Effector memory CD4-positive, alpha-beta T cell (primary cell): ENCODE measurements at places on chromosomes 7 and 10.
A peak's percentile ranks its signal among the peaks of the same experiment; 100 is the strongest.

DNA sequence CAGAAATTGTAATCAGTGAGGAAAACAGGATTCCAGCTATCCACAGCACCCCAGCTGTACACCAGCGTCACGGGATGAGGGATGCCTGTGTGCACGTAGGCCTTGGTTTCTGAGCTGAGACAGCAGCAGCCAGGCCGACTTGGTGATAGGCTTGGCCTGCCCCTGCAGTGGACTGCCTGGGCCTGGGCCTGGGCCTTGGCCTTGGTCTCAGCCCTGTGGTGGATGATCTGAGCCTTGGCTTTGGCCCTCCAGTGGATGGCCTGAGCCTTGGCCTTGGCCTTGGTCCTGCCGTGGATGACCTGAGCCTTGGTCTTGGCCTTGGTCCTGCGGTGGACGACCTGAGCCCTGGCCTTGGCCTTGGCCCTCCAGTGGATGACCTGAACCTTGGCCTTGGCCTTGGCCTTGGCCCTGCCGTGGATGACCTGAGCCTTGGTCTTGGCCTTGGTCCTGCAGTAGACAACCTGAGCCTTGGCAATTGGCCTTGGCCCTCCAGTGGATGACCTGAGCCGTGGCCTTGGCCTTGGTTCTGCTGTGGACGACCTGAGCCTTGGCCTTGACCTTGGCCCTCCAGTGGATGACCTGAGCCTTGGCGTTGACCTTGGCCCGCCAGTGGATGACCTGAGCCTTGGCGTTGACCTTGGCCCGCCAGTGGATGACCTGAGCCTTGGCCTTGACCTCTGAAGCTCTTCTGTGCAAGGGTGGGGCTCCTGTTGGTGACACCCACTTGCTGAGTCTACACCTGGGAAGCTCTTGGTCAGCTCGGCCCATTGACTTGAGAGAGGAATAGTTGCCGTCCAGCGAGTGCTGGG lies 93.8 kb downstream of the CUX1 start:
- no peak for DNase-seq

DNA sequence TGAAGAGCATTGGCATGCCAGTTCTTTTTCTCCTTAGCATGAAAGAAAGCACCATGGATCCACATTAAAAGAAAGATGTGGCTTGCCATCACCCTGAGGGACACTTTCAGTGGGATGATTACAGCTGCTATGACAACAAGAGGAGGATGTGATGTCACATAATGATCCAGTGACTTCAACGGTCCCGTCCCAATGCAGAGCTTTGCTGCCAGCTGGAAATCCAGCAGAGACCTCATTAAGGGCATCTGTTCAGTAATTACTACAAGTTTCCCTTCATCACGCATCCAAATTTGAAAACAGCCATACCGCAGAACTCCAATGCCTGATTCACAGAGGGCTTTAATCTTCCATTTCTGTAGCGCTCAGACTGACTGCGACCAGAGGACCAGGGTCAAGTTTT lies 206.6 kb downstream of the LSM5 start:
- DNase-seq = no peak

DNA sequence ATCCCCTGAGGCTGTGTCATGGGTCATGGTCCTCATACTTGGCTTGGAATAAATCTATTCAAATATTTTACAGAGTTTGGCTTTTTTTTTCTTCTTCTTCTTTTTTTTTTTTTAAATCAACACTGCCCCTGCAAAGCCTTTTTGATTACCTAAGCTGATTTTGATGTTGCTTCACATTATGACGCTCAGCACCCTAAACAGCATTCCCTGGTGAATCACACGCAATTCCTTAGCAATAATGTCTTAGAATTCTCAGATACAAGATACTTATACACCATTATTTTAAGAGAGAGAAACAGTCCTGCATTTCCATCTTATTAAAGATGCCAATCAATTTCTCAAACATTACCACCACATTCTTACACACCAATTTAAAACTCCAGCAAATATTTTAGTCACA lies 323.7 kb upstream of the IGFBP3 start:
- DNase-seq = no peak

DNA sequence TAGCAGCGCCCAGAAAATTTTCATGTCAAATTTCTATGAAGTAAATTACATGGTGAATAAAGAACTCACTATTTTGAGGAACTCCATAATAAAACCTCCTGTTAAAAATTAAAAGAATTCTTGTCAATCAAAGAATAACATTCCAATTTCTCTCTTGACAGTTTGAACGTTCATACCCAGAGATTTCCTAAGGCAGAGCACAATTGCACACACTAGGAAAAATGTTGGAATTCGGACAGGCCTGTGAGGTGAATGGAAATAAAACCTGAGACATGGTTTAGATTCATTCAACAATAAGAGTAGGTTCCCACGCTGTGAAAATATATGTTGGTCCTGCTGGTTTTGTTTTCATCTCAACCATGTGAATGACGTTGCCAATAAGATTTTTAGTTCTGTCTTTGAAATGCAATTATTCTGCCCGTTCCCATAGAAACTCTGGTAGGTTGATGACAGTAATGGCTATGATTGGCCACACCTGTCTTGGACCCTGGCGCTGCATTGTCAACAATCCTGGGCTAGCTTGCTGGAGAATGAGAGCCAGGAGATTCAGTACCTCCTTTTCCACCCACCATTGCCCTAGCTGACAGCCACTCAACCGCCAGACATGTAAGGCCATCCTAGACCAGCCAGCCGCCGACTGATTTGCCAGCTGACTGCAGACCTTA lies 43.3 kb upstream of the RAPGEF5 start:
- DNase-seq = no peak

GRCh38 chr10:2475711-2476217 lies 591.6 kb upstream of the PFKP start:
- no peak for DNase-seq

- DNase-seq = no peak
These were observed 121.0 kb downstream of the KCNMA1 start for GRCh38 chr10:77516575-77516974.

DNA sequence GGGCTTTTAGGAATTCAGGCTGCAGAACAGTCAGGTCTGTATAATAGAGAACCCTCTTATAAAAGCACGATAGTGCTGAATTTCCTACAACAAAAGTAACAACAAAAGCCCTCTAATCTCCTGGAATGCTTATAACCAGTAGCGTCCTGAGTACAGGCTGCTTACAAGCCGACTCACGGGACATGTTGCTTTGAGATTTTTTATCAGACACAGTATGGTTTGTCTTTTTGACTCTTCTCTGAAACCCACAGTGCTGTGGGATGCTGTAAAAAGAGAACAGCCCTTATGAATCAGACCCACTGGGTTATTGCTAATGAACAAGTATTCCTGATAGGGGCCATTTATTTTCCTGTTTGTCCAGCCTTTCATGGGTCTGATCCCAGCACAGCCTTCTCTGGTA lies 59.4 kb downstream of the PLPP4 start:
- DNase-seq = no peak

DNA sequence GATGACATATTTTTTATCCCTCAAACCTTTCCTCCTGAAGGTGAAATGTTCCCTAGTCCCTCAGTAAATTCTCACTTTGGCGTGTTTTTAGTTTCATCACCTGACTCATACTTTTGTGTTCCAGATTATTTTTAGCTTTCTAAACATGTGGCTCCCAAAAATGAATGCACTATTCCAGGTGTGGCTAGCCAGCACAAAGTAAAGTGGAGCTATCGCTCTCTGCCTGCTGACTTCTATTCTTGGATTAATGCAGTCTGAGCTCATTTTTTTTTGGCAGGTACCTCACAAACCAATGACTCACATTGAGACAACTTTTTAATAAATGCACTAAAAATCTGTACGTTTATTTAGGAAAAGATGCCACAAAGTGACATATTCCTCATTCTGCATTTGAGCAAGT lies 58.8 kb upstream of the LANCL2 start:
- DNase-seq = no peak

DNA sequence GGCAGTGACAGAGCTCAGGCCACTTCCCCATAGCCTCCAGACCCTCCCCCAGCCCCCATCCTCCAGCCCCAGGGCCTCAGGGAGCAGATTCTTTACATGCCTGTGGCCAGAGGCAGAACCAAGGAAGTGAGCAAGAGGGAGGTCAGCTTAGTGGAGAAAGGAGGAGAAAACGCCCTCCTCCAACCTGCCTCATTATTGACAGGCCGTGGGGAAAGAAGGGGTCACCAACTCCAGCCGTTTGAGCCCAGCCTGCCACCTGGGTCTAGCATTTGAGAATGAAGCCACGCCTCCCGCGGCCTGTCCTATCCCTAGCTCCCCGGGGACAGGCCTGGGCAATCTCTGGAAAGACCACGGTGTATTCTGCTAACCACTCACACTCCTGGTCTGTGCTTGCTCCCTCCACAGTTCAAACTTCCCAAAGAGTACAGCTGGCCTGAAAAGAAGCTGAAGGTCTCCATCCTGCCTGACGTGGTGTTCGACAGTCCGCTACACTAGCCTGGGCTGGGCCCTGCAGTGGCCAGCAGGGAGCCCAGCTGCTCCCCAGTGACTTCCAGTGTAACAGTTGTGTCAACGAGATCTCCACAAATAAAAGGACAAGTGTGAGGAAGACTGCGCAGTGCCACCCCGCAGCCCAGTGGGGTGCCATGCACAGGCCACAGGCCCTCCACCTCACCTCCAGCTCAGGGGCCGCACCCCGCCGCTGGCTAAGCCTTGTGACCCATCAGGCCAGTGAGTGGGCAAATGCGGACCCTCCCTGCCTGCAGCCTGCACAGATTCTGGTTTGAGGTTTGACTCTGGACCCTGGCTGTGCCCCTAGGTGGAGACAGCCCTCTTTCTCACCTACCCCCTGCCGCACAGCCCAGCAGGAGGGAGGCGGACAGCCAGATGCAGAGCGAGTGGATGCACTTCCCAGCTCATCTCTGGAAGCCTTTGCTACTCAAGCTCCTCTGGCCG lies 14.3 kb upstream of the TRIM8 start:
- DNase-seq = no peak

DNA sequence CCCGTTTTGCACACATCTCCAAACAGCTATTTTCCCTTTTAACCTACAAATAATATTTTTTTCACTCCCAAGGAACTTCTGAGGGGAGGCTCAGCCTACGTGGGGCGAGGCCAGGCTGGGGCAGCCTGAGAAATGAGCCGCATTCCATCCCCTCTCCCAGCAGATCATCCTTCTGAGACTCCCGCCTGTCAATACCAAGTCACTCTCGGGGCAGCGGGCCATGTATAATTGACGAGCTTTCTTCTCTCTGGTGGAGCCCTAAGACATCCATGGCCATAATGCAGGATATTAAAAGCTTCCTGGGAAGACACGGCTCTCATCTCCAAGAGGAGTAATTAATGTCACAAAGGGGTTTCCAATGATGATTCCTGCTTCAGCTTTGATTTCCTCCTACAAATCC lies 37.8 kb upstream of the CHST15 start:
- no peak for DNase-seq

DNA sequence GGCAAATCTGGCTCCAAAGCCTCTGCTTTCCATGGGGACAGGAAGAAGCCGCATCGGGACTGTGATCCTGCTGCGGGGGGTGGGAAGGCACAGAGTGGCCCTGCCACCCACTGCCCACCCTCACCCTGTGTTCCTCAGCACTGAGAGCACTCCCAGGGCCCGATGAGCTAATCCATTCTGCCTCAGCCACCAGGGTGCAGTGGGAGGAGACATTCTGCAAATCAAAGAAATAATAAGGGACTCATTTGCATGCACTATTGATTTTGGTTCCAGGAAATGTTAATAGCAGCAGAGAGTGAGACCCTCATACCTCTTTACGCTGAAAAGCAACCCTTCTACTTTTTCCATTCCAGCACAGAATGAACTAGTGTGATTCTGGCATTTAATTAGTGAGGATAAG lies 572.8 kb downstream of the INHBA start:
- no peak for DNase-seq

GRCh38 chr7:122515404-122515803 lies 183.5 kb downstream of the RNF133 start:
- DNase-seq = no peak

DNA sequence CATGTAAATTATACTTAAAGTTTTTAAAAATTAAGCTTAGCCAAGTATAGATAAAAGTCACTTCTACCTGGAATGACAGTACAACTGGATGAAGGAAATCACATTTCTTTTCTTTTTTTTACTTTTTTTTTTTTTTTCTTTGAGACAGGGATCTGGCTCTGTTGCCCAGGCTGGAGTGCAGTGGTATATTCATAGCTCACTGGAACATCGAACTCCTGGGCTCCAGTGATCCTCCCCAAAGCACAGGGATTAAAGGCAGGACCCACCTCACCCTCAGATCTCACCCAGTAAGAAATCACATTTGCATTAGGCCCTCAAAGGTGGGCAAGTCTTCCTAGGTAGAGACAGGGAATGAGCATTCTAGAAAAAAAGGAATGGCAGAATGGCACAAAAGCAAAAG lies 69.5 kb upstream of the C1GALT1 start:
- no peak for DNase-seq

DNA sequence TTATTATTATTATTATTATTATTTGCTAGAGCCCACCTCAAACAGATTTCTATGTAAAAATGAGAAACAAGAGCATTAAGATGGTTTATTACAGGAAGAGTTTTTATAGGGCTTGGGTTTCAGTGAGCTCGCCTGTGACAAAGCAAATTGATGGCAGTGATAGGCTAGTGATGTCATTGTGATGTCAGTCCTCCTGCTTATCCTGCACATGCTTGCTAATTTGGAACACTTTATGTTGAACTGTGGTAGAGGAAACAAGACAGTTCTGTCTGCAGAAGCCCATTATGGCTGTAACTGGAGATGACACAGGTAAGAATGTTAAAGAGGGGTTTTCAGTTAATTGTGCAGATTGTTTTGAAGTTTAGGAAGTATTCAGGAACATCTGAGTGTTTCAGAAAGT lies 68.3 kb downstream of the CREM start:
- peak; percentile 41 for DNase-seq

- no peak for DNase-seq
These were observed 149.2 kb downstream of the CCSER2 start for GRCh38 chr10:84477398-84478128.

DNA sequence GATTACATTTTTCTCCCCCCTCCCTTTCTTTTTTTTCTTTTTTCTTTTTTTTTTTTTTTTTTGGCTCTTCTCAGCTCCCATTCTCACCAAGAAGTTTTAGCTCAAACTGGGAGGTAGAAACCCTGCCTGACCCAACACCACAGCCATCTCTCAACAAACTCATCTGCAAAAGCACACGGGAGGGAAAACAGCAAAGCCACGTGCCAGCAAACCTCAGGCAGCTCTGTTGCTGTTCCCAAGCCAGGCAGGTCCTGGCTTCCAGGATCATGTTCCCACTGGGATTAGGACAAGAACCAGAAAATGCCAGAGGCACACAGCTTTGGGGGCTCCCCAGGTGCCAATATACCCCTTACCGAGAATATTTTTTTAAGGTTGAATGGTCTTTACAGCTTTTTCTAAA lies 56.7 kb downstream of the ITIH5 start:
- no peak for DNase-seq

- DNase-seq = peak; percentile 19
These were observed 57.3 kb downstream of the ADARB2 start for GRCh38 chr10:1679821-1680650.

- DNase-seq = no peak
These were observed 51.6 kb downstream of the CYCS start for GRCh38 chr7:25073451-25073850.

DNA sequence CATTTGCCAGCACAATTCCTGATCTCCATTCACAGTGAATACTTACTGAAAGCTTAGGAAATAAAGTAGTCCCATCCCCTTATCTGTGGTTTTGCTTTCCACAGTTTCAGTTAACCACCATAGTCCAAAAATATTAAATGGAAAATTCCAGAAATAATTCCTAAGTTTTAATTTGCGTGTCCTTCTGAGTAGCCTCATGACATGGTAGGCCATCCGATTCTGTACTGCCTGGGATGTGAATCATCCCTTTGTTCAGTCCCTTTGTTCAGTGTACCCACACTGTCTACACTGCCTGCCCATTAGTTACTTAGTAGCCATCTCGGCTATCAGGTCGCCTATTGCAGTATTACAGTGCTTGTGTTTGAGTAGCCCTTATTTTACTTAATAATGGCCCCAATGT lies 14.2 kb downstream of the RAB11FIP2 start:
- DNase-seq = no peak
